ENCODE measurements at places on chromosomes 2 and 18.

DNA sequence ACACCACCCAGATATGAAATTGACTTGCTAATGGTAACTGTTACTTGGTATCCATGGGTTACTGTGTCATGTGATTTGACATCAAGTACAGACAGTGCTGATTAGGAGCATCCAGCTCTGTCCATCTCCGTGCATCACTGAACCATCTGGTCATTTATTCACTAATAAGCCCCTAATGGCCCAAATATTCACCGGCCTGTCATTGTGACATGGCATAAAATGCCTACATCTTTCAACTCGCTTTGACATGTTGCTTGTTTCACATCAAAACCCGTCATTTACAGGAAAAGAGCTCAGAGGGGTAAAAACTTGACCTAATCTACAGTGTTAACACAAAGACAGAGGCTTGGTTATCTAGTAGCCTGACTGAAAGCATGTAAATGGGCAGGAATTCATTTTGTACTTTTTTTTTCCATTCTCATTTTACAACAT lies 308.9 kb upstream of the ATP5MC3 start:
- DNase-seq: no peak

DNA sequence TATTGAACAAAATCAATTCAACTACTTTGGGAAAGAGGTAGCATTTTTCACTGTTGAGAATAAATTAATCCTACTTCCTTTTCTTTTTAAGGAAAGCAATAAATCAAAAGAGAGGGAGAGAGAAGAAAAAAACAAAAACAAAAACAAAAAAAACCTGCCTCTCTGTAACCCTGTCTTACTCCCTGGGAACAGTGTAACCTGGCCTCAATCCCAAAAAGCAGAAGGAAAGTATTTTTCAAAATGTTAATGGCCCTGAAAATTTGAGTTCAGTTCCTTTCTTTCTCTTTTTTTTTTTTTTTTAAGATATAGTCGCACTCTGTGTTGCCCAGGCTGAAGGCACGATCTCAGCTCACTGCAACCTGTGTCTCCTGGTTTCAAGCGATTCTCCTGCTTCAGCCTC lies 35.9 kb downstream of the RHOB start:
- no peak for DNase-seq

GRCh38 chr2:27572998-27573429 lies 9.8 kb upstream of the ZNF512 start:
- no peak for DNase-seq

DNA sequence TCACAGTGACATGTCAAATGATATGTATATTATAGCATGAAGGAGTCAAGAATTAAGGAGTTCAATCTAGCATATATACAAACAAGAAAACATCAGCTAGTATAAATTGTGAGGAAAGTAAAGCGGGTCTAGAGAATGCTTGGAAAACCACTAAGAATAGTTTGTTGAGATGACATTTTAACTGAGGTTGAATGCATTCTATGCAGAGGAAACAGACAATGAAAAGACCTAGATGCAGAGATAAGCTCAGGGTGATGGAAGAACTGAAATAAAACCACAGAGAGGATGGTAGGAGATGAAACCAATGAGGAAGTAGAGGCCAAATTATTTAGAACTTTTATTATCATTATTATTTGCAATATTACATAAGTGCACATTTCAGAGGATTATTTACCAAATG lies 803.6 kb upstream of the FANCL start:
- DNase-seq: no peak

DNA sequence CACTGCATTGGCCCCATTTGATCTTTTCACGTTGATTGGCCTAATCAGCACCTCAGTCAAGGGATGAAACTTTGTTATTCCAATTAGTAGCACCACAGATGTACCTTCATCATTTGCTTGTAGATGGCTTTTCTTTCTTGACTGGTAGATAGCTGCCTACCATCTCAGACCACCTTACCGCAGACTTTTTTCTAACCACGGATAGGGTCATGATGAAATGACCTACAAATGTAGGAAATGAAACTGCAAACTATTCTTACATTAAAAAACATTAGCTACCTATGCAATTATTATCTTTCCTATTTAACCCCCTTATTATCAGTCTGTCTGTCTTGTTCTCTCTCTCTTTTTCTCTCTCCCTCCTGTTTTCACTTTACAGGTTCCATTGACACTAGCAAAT lies 22.4 kb upstream of the SLC25A52 start:
- no peak for DNase-seq

DNA sequence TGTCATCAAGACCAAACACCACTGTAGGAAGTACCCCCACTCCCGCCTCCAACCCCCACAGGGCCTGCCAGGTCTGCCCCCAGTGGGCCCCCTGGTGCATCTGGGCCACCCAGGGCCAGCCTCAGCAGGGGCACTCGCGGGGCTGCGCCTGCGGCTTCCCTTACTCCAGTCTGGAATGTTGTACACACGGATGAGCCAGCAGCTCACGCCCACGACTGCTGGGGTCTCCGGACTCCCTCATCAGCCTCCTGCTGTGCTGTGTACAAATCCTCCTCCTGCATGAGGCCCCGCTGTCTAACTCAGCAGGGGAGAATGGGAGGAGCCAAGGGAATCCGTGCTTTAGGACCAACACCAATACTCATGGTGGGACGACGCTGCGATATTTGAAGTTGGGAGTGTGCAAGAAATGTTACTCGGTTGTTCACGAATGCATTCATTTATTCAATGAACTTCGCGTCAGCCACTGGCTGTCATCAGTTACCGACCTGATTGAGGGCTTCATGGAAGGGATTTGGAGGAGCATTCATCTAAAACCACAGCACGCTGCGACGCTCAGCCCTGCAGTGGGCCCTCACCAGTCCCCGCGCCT lies 654 bp upstream of the ASB1 start:
- no peak for DNase-seq

GRCh38 chr2:64749446-64749845 lies 95.7 kb upstream of the SERTAD2 start:
- DNase-seq: no peak

GRCh38 chr18:56738184-56738583 lies 87.0 kb downstream of the WDR7 start:
- no peak for DNase-seq

All from T-helper 9 cell (primary cell).